ENCODE measurements at places on chromosomes 1 and 21. TPM values are rescaled to one million over a fixed set of nuclear protein-coding genes. Genes with fewer than 3 reads are reported as not detected.

AK4 gene
- total RNA-seq, result 23.4 TPM

TIPRL gene
- total RNA-seq, result 41.8 TPM

FAM72D gene
- 0.73 TPM for total RNA-seq

F5 gene
- total RNA-seq, result not detected

BEST4 gene
- total RNA-seq, result 0.18 TPM

PLA2G2F gene
- total RNA-seq, result not detected

DNA sequence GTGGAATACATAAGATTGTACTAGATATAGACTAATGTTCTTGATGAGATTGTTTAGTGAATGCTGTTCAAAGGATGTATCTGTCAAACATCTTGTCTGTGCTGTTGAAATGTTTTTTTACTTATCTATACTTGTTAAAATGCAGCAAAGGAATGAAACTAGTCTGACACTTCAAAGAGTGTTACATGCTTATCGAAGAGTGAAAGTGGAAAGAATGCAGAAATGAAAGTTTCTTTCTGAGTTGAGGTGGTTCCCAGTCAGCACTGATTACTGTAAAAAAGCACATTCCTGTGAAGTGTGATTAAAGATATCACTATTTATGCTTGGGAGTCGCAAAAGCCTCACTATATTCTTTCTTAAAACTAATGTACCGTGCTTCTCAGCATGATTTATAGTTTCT, 1225.2 kb downstream of the NCAM2 start:
- H3K4me3 ChIP-seq, result no peak overlapping the region
- no peak for DNase-seq
- no peak overlapping the region for H3K27ac ChIP-seq
- H3K36me3 ChIP-seq, result no peaks in the 10 kb centered on the region
- H3K4me1 ChIP-seq, result peaks cover 2% of the 10 kb centered on the region
- no peaks in the 10 kb centered on the region for H3K27me3 ChIP-seq

DNA sequence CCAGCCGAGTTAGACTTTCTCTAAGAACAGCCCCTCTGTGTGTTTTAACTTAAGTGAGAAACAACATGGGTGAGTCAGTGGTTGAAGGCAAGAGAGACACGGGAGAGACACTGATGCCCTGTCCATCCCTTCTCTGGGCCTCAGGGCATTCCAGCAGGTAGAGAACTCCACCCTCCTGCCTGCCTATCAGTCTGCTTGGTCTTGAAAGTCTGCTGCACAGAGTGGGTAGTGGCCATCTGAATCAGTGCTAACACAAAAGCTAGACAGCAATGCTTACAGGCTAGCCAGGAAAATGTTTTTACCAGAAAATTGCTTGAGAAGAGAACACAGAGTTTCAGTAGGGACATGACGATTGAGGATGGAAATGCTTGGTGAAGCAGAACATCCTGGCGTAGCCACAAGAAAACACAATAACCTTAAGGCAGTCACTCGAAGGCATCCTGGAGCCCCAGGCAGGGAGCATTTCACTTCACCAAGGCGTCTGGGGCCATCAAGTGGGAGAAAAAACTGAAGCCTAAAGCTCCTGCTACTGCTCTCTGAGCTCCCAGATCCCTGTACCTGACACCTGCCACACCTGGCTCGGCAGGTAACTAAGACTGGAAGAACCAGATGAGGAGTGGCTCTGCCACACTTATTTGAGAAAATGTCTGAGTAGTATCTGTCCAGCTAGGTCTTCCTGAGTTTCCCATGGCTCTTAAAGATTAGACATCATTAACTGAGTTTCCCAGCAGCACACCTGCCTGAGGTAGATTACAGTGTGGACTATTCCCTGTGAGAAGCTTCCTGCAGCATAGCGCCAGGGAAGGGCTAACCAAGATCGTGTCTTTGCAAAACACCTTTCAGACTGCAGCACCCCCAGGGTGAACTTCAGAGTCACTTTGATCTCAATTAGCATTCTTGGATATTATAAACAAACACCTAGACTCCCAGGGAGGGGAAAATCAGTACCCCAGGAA, 18.1 kb upstream of the LBR start:
- no peak overlapping the region for H3K4me3 ChIP-seq
- H3K4me1 ChIP-seq, result peaks cover 11% of the 10 kb centered on the region
- DNase-seq, result no peak
- H3K27ac ChIP-seq, result no peak overlapping the region
- H3K36me3 ChIP-seq, result no peaks in the 10 kb centered on the region

- H3K27ac ChIP-seq, result no peak overlapping the region
- H3K4me1 ChIP-seq, result peaks cover 2% of the 10 kb centered on the region
- H3K36me3 ChIP-seq, result no peaks in the 10 kb centered on the region
- no peaks in the 10 kb centered on the region for H3K27me3 ChIP-seq
- no peak for DNase-seq
Observed at GRCh38 chr1:117176579-117176978, 34.1 kb downstream of the VTCN1 start.

DNA sequence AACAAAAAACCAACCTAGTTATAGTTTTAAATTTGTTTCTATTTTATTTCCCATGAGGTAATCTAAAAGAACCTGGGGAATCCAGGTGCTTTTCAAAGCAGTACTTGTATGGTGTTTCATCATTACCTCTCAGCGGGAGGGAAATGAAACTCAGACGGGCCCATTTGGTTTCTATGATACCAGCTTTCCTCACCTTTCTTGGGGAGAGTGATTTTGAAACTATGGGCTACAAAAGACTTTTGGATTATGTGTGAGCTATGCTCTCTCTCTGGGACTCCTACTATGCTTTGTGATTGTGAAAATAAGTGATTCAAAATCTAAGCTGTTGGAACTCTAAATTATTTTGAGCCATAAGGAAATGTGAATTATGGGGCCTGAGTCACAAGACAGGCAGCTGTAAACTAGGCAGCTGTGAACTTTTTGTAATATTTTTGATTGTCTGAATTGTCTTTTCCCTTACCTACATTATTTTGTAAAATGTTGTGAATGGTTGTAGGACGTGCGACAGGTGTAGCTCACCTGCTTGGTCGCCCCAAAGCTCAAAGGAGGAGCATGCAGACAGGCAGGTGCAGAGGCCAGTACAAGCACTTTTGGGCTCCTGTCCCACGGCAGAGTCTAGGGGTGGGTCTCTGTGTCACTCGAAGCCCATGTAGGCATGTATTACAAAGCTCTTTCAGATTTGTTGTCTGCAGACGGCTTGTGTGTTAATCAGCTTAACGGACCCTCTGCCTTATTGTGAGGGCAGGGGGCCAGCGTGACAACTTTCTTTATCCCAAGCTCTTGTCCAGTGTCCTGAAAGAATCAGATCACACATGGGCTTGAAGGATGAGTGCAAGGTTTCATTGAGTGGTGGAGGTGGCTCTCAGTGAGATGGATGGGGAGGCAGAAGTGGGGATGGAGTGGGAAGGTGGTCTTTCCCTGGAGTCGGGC, 64.8 kb upstream of the BACH1 start:
- no peak overlapping the region for H3K4me3 ChIP-seq
- H3K27ac ChIP-seq, result no peak overlapping the region
- H3K27me3 ChIP-seq, result no peaks in the 10 kb centered on the region
- DNase-seq, result no peak

GRCh38 chr1:61184040-61184713, 101.8 kb downstream of the NFIA start:
- H3K36me3 ChIP-seq, result no peaks in the 10 kb centered on the region
- no peaks in the 10 kb centered on the region for H3K27me3 ChIP-seq
- H3K27ac ChIP-seq, result peak overlapping the region; percentile 73
- DNase-seq, result no peak
- peak overlapping the region; percentile 44 for H3K4me3 ChIP-seq

DNA sequence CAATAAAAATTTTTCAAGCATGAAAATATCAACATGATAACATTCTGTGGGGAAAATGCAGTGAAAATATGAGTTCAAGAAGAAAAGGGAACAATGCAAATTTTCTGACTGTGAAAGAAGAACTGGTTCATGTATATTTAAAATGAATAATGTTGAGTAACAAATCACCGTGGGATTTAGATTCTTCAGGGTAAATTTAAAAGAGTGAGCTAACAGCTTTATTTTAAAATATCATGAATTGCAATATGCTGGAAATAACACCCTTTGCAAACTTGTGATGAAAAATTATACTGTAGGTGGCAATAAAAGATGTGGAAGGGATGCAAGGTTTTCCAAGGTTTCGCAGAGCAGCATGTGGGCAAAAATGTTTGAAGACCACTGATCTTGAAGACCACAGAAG, 13.2 kb upstream of the SSX2IP start:
- H3K4me3 ChIP-seq, result no peak overlapping the region
- H3K4me1 ChIP-seq, result peaks cover 8% of the 10 kb centered on the region
- no peak for DNase-seq
- H3K27ac ChIP-seq, result no peak overlapping the region
- peaks cover 33% of the 10 kb centered on the region for H3K27me3 ChIP-seq

GRCh38 chr1:38818175-38818976, 41.2 kb downstream of the RRAGC start:
- H3K27ac ChIP-seq, result no peak overlapping the region
- DNase-seq, result peak; percentile 88
- peaks cover 49% of the 10 kb centered on the region for H3K27me3 ChIP-seq

DNA sequence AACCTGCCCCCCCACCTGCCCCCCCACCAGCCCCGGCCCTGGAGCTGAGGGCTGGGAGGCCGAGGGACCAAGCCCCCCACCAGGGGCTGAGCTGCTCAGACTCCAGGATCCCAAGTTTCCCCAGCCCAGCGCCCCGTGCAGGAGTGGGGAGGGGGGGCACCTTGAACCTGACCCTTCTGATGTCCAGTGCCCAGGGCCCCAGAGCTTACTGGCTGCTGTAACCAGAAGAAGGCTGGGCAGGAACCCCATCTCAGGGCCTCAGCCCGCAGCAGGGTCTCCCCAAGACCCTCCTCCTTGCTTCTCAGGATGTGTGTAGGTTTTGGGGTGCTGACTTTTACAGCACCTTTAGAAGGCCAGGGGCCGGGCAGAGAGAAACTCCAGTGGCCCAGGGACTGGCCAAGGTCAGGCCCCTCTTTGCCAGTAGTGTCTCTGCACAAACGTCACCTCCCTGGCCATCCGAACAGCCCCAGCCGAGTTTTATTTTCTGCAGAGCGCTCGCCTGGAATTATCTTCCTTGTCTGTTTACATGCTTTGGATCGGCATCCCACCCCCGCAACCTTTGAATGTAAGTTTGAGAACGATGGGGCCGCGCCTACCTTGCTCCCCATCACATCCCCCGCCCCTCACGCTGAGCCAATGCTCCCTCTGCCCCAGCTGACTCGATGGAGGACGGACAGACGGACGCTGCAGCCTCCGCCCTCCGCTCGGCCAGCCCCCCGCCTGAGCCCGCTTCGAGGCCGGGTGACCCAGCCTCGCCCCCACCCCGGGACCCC, 70.1 kb upstream of the CASZ1 start:
- peaks cover 17% of the 10 kb centered on the region for H3K4me1 ChIP-seq
- H3K36me3 ChIP-seq, result no peaks in the 10 kb centered on the region
- H3K27ac ChIP-seq, result no peak overlapping the region
- DNase-seq, result no peak

DNA sequence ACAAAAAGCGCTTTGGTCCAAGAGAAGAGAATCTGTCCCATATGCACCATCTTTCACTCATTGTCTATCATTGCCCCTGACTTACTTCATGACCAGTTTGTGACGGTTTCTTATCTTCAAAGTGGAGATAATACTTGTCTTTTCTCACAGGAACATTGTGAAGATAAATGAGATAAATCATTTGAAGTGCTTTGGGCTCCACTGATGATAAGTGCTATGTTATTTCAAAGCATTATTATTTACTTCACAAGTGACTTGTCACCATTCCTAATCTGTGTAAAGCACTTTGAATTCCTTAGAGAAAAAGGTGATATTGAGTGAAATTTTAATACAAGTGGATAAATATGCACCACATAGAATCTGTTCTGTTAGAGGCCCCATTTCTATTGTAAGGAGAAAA, 731.6 kb upstream of the PTBP2 start:
- H3K4me1 ChIP-seq, result peaks cover 3% of the 10 kb centered on the region
- H3K27ac ChIP-seq, result no peak overlapping the region
- H3K4me3 ChIP-seq, result no peak overlapping the region
- DNase-seq, result no peak

DNA sequence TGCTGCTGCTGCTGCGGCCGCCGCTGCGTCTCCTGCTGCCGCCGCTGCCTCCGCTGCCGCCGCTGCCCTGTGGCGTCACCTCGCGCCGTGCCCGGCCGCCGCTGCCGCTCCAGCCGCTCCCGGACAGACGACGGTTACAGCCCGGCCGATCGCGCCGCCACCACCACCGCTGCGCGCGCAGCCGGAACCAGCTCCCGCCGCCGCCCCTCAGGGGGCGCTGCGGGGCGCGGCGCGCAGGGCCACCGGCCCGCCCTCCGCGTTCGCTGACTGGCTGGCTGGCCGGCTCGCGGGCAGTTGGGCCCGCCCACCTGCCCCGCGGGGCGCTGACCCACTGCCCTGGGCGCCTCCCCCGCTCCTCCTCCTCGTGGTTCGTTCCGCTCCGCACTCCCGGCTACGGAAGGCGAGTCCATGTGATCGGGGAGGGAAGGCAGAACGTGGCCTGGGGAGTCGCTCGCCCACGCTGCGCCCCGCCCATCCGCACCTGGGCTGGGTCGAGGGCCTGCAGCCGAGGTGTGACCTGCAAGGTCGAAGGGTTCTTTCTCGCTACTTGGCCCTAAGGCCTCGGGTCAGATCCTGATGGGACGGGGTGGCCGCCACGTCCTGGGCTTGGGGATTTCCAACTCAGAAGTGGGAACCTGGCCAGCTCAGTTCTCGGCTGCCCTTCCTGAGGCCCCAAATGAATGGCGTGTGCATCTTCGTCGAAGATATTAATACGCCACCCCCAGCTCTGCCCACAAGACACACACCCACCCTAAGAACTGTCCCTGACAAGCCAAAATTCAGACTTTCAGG, at the start of gene PTP4A2:
TSS of gene PTP4A2 (minus strand) at position 185 of the 792 bp plus-strand sequence. CDS start 19,303 bp downstream, outside the sequence.
- peak; percentile 97 for DNase-seq
- H3K27me3 ChIP-seq, result no peaks in the 10 kb centered on the region
- H3K4me3 ChIP-seq, result peak within 1 kb of the TSS; percentile 96

DNA sequence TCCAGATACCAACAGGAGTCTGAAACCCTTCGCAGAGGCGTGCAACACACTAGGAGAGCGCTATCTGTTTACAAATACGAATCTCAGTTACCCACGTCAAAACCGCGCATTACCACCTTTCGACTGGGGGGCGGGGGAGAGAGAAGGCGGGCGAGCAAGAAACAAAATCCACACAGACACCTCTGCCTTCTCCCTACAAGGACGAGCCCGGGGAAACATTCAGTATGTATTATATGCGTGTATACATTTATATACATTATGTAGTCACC, 722 bp downstream of the TUT4 start:
- H3K27me3 ChIP-seq, result no peaks in the 10 kb centered on the region
- DNase-seq, result no peak
- H3K27ac ChIP-seq, result no peak overlapping the region
- H3K36me3 ChIP-seq, result no peaks in the 10 kb centered on the region

GRCh38 chr1:51644533-51645197, 27.8 kb downstream of the OSBPL9 start:
- DNase-seq, result no peak
- H3K4me1 ChIP-seq, result peaks cover 63% of the 10 kb centered on the region
- H3K27ac ChIP-seq, result peak overlapping the region; percentile 89
- H3K36me3 ChIP-seq, result peaks cover 2% of the 10 kb centered on the region

DNA sequence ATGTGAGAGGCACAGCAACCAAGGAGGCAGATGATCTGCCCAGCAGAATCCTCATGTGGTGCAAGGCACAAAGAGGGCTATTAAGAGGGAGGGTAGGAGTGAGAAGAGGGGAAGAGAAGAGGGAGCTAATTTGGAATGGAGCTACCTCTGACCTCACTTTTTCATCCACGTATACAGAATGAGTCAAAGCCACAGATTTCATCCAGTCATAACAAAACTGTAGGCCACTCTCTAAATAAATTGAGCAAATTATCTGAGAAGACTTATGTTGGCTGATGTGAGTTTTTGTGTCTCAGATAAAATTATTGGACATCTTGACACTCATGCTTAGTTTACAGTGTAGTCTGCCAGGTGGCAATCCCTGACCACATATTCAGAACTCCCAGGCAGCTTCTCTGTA, 325.6 kb downstream of the TTLL7 start:
- no peak overlapping the region for H3K27ac ChIP-seq
- no peaks in the 10 kb centered on the region for H3K4me1 ChIP-seq
- no peak for DNase-seq
- H3K36me3 ChIP-seq, result no peaks in the 10 kb centered on the region
- H3K27me3 ChIP-seq, result no peaks in the 10 kb centered on the region
- no peak overlapping the region for H3K4me3 ChIP-seq
